Fibroblast of gingiva (primary cell): ENCODE measurements at places on chromosomes 4 and X.

DNA sequence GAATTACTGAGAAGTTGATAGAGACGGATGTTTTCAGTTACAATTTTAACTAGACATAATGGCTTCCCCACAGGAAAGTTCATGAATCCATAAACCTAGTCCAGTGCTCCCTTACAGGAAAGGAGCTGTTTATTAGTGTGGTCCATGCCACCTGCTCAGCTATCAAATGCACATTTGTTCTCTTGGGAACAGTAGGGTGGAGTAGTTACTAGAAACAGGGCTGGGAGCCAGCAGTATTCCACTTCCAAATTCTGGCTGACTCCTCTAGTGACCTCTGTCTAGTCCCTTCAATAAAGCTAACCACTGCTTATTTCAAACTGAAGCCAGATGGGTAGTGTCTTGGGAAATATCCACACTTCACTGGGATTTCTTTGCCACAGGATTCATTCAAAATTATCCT is 88.4 kb upstream of the TLL1 start:
- no peak for DNase-seq

DNA sequence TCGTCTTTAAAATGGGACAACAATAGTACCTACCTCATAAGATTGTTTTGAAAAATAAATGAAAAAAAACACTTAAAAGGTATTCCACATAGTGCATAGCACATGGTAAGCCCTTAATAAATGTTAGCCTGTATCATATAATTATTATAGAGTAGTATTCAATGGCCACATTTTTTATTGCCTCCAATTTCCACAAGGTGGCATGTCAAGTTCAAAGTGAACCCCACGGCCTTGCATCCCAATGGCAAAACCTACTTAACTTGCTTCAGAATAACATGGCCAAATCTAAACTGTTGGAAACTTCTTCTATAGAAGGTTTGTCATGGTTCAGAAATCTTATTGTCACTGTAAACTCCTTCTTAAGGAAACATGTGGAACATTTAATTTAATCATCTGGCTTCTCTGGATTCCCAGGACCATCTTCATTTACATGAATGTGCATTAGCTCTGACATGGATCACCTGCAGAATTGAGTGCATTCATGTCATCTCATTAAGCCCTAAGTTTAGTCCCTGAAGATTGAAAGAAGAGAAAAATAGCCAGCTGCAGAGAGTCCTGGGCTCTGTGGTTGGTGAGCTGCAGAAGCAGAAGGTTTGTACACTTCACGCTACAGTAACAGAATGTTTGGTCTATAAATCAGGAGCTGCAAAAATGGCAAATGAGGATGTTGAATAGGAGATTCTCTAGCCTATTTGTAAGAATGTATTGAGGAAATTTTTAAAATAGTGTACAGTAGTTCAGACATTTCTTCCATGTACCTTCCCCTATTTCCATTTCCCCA is 61.0 kb downstream of the ANXA3 start:
- DNase-seq, result peak; percentile 59

GRCh38 chrX:123990602-123991001 is 29.1 kb downstream of the STAG2 start:
- no peak for DNase-seq

DNA sequence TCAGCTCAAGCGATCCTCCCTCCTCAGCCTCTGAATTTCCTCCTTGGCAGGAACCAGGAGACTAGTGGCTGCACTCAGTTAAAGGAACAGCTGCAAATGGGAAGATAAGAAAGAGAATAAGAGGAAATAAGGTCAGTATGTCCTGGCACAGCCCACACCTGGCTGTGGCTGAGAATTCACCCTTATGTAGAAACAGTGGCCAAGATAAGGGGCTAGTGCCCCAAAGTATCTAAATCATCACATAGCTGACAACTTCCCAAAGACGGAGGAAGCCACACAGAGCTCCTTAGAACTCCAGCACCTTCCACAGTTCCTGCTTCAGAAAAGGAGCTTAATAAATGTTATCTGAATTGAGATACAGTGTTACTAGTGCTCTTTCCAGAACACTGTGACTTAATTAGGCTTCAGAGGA is 2.3 kb upstream of the CHIC2 start:
- DNase-seq, result no peak

DNA sequence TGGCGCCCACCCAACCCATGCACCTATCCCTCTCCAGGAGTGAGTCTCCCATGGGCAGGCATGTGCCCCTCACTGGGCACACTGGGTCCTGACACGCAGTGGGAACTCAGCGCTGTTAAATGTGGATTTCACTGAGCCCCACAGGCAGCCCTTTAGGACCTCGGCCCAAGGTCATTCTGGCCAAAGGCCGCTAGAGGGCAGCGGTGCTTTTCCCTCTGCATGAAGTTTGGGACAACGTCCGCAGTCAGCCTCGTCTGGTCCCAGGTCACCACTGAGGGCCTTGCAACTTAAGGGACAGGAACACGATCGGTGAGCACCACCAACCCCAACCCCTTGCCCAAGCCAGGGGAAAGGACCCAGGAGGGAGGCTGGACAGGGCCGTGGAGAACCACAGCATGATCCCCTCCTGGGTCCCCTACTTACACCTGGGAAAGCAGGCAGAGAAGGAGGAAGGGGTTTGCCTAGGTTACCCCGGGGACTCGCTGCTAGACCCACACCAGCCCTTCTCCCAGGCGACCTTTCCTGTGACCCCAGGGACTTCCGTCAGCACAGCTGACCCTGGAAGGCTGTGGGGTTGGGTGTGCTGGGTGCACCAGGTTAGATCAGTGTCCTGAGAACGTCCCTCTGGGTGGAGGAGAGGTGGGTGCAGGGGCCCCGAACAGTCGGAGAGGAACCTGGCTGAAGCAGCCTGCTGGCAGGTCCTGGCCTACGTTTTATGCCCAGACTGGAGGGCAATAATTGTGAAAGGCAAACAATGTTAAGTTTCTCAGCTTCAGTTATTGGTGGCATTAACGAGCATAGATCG is 24.0 kb downstream of the CYTL1 start:
- peak; percentile 63 for DNase-seq
